ENCODE measurements at places on chromosomes 2 and 18.
A peak's percentile ranks its signal among the peaks of the same experiment; 100 is the strongest.

DNA sequence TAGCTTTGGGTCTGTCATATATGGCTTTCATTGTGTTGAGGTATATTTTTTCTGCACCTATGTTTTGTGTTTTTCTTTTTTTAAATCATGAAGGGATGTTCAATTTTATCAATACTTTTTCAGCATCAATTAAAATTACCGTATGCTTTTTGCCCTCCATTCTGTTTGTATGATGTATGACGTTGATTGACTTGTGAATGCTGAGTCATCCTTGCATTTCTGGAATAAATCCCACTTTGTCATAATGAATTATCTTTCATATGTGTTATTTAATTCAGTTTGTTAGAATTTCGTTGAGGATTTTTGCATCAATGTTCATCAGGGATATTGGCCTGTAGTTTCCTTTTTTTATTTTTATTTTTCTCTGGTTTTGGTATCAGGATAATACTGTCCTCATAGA lies 790.9 kb downstream of the TMEM182 start:
- no peak for DNase-seq

- DNase-seq: no peak
These were observed 64.5 kb downstream of the CACNB4 start for GRCh38 chr2:152034257-152034801.

DNA sequence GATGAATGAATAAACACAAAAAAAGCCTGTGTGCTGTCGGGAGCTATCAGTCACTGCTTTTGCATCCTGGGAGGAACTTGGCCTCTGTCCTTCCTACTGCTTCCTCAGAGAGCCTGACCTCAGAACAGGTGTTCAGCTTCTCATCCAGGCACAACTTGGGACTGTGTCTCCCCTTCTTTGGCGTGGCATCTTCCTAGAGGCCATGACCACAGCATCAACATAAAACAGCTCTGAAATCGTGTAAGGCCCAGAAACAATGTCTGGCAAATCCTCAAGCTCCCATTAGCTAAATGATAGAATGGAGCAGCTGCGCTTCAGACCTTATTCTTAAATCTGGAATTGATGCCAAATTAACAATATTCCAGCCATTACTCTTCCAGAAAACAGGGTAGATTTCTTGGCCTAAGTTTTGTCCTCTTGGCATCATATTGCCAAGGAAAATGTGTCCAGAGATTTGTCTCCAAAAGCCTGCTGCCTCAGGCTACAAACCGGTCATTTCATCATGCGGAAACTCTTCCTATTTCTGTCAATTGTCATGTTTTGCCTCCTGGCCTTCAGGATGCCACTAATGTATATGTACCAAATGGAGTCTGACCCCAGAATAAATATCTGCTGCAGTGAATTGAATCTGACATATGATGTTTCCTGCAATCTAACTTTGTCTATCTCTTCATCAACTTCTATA lies 53.2 kb upstream of the RAB27B start:
- no peak for DNase-seq

- no peak for DNase-seq
These were observed 48.2 kb upstream of the CNGA3 start for GRCh38 chr2:98297817-98298682.

DNA sequence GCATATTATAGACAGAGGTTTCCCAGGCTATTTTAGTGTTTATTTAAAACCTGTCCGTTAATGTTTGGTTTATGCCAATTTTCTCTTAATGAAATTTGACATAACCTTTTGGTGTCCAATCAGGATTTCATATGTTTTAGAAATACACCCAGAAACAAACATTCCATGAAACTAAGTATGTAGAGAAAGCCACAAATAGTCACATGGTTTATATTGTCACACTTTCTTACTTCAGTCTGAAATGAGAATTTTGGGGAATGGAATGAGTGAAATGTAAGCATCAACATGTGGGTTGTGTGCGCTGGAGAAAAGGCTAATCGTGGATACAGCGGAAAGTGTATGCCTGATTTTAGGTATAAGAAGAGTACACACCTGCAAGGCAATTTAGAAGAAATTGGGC lies 277.0 kb upstream of the RAB12 start:
- DNase-seq: no peak

GRCh38 chr2:185372188-185372587 lies 366.4 kb upstream of the FSIP2 start:
- no peak for DNase-seq

GRCh38 chr18:24672165-24672941 lies 211.9 kb downstream of the HRH4 start:
- peak; percentile 19 for DNase-seq

- no peak for DNase-seq
These were observed 162.1 kb downstream of the UBE2E3 start for GRCh38 chr2:181142514-181142913.

- DNase-seq: no peak
These were observed 21.5 kb upstream of the NABP1 start for GRCh38 chr2:191656391-191656790.

DNA sequence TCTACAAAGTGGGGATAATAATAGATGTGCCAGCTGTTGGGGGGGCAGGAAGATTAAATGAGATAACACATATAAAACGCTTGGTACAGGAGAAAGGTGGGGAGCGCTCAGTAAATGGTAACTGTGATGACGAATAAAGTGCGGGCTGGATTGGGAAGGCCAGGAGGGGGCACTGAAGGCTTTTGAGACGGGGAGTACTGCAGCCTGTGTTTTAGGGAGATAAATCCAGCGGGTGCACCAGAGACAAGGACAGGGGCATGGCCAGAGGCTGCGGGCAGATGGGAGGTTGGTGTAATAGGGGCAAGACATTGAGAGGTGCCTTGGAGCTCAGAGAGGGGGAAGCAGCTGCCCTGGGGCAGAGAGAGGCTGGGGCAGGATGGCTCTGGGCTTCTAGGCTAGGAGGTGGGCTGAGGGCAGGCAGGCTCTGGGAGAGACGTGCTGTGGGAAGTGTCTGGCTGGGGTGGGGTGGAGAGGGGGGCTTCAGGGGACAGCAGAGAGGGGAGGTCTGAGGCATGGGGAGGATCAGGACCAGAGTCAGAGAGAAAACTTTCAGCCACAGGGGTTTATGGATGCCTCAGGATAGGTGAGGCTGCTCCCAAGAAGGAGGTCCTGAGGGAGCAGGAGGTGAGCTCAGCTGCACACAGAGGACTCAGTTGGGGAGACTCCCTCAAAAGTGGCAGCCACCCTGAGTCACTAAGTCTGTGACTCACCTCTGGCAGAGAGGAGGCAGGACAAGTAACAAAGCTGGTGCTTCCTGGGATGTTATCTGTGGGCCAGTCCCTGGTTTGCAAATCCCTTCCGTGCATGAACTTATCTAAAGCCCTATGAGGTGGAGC lies 18.8 kb downstream of the TEX44 start:
- DNase-seq: no peak

GRCh38 chr2:226837334-226837733 lies 1.5 kb downstream of the RHBDD1 start:
- no peak for DNase-seq

- no peak for DNase-seq
These were observed 13.6 kb downstream of the CRIM1 start for GRCh38 chr2:36369163-36369562.

DNA sequence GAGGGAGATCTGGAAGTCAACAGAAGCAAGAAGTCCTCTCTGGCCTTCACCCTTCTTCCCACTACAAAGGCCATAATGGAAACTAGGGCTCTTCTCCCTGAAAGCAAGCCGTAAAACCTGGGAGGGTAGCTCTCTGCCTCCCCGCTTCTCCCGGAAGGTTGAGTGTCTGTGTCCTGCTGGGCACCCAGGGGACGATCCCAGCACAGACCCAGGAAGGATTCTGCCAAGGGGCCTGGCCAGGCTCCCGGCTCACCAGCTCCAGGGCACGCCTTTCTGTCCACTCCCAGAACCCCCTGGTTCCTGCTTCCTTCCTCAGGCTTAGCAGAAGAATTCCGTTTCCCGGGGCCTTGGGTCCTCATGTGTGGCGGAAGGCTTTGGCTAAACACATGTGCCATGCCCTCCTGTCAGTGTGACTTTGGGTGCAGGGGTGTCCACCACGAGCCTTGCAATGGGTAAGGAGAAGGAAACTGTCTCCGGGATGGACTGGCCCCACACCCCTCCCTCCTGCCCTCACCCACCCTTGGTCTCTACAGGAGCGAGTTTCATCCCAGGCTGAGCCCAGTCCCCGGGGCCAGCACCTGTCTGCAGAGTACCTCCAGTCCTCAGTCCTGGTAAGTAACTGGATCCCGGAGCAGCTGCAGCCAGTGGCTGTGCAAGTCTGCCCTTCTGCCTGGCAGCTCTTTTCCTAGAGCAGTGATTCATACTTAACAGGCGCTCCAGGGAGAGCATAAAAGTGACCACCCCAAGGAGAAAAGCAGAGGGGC lies 135.8 kb downstream of the TPO start:
- DNase-seq: no peak

- DNase-seq: no peak
These were observed 1.5 kb upstream of the MTCL1 start for GRCh38 chr18:8703781-8704301.

- no peak for DNase-seq
These were observed 92.1 kb downstream of the AOX1 start for GRCh38 chr2:200677721-200678532.

GRCh38 chr18:57954935-57955334 lies 89.1 kb upstream of the NEDD4L start:
- no peak for DNase-seq

- no peak for DNase-seq
These were observed 22.4 kb upstream of the SCYGR1 start for GRCh38 chr2:227410191-227410590.

DNA sequence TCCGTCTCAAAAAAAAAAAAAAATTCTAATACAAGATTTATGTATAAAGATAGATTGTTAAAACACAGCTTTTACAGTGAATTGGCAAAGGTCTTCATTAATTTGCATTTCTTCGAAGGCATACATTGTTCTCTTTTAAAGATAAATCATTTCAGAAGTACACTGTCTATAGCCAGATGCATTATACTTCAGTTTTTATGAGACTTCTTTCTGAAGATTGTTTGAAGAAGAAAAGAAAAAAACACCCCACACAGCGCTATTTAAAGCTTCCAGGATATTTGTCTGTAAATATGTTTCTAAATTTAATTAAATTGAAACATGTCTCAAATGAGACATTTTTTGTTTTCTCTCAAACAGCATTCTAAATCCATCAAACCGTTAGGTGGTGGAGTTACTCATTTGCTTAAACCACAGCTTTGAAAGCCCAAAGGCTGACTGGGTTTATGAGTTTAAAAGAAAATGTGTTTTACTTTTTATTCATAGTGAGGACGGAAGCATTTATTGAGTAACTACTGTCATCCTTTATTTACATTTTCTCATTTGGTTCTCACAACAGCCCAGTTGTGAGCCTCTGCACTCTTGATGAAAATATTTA lies 42.4 kb upstream of the C1GALT1C1L start:
- no peak for DNase-seq
